Bronchial epithelial cell (primary cell): ENCODE measurements at places on chromosomes 6 and 20. TPM values are rescaled to one million over a fixed set of nuclear protein-coding genes. Genes with fewer than 3 reads are reported as not detected.

The RRAGD gene
- 3.4 and 5.5 TPM in 2 replicates for total RNA-seq

The NRSN1 gene
- total RNA-seq = not detected in 2 replicates

The LATS1 gene
- 6.3 and 6.8 TPM in 2 replicates for total RNA-seq

The GLO1 gene
- total RNA-seq = 95.0 and 97.8 TPM in 2 replicates

The BPIFB4 gene
- not detected in 2 replicates for total RNA-seq

The TGM3 gene
- total RNA-seq = 11.8 and 42.6 TPM in 2 replicates

The DEFB123 gene
- total RNA-seq = not detected in 2 replicates

The DEF6 gene
- 25.0 and 26.0 TPM in 2 replicates for total RNA-seq

The STMND1 gene
- not detected in 2 replicates for total RNA-seq

The NECAB3 gene
- 8.1 and 8.7 TPM in 2 replicates for total RNA-seq

The ZNF311 gene
- 3.8 and 3.9 TPM in 2 replicates for total RNA-seq
